B cell (primary cell): ENCODE measurements at places on chromosomes 2 and 18. TPM values are rescaled to one million over a fixed set of nuclear protein-coding genes. Genes with fewer than 3 reads are reported as not detected.

- no peak for DNase-seq
These were observed 99.9 kb upstream of the MYO3B start for GRCh38 chr2:170077830-170078569.

- DNase-seq, result no peak
These were observed 175.0 kb downstream of the PRKCE start for GRCh38 chr2:45826460-45826859.

- DNase-seq, result no peak
These were observed 70.7 kb downstream of the CALCRL start for GRCh38 chr2:187377340-187377739.

DNA sequence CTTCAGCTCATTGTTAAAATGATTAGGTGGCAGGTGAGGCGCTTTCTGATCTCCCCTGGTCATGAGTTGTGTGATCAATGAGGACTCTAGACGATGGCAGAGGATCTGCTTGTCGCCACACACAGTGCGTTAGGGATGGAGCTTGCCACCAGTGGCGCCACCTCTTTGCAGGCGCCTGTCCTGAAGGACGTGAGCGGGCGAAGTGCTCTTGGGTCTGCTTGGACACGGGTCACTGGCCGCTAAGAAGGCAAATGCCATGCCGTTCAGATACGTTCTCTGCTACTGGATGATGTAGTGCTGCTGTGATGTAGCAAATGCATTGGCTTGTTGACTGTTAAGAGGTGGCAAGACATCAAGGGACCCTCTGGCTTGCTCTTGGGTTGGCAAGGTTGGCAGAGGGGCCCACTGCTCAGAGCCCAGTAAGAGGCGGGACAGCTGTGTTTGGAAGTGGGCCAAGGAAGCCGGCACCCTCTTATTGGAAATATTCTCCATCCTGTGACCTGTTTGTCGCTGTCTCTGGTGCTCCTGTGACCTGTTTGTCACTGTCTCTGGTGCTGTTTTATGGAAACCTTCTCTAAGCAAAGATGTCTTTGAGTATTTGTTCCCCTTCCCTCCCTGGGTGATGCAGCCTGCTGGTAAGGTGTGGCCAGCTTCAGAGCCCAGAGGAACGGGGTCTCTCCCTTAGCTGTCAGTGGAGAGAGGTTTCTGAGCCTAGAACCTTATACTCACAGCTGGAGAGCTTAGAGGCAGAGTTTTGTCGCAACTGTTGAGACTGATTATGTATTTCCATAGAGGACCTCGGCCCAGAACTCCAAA lies 14.6 kb downstream of the LDLRAD4 start:
- no peak for DNase-seq

- DNase-seq, result peak; percentile 25
These were observed 122.9 kb upstream of the ACVR1C start for GRCh38 chr2:157751462-157752058.

GRCh38 chr18:79169958-79170555 lies 100.9 kb downstream of the ATP9B start:
- DNase-seq, result no peak

DNA sequence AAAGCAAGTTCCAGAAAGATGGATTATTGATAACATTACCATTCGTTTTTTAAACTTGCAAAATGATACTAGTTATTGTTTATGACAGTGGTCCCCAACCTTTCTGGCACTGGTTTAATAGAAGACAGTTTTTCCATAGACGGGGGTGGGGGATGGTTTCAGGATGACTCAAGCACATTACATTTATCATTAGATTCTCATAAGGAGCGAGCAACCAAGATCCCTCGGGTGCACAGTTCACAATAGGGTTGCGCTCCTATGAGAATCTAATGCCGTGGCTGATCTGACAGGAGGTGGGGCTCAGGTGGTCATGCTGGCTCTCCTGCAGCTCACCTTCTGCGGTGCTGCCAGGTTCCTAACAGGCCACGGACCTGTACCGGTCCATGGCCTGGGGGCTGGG lies 86.2 kb downstream of the BCL2 start:
- DNase-seq, result no peak

DNA sequence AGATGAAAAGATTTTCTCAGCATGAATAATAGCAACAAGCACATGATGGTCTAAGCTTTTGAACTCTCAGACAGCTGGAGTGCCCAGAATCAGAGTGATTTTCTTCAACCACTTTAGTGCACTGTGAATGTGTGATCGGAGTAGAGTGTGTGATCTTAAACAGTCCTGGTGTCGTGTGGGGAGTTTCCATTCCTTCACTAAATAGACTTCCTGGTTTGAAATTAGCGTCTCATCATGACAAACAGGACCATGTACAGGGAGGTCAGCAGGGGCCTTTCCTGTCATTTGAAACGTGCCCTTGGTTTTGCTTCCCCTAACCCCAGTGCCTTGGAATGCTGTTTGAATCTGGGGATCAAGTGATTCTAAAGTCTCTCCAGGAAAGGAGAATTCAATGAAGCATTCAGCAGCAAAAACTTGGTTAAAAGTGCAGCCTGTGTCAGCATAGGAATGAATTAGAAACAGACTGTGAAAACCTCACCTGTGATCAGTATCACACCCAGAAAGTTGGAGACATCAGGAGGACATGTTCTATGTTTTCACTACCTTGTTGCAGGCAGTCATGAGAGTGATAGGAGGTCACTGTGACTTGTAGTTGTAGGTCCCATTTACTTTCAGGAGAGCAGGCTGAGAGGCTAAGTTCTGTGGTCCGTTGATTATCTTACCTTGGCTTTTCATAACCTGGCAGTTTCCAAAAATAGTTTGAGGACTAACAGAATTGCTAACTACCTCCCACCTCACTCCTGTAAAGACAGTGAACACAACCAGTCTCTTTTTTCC lies 400.3 kb downstream of the MTX2 start:
- no peak for DNase-seq

Gene LIMS3
- polyA plus RNA-seq, result 0.20 and 0.27 TPM in 2 replicates

Gene RNPEPL1
- 99.9 and 103 TPM in 2 replicates for polyA plus RNA-seq
